Activated CD8-positive, alpha-beta T cell treated with anti-CD3 and anti-CD28 coated beads for 36 hours (primary cell): ENCODE measurements at places on chromosomes 5 and 9.

DNA sequence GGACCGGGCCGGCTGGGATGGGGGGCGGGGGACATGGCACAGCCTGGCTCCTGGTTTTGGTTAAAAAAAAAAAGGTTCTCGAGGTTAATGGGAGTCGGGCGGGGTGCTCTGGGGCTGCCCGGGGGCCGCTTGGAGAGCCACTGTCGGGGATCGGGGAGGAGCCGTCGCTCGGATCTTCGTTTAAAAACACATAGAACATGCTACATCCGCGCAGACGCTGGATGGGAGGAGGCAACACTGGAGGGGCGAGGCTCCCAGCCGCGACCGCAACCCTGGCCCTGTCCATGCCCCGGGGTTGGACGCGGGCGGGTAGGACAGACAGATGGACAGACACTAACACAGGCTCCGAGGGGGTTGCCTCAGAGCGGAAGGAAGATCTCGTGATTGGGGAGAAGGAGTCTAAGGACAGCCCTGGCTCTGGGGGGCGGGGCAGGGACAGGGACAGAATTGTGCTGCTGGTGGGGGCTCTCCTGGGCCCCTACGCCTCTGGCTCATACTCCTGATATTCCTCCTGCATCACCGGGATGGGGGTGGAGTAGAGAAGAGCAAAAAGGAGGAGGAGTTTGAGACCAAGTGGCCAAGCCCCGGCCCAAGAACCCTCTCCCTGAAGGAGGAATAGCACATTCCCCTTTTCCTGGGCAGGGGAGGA lies 9.9 kb downstream of the SNCB start:
- DNase-seq = peak; percentile 31

DNA sequence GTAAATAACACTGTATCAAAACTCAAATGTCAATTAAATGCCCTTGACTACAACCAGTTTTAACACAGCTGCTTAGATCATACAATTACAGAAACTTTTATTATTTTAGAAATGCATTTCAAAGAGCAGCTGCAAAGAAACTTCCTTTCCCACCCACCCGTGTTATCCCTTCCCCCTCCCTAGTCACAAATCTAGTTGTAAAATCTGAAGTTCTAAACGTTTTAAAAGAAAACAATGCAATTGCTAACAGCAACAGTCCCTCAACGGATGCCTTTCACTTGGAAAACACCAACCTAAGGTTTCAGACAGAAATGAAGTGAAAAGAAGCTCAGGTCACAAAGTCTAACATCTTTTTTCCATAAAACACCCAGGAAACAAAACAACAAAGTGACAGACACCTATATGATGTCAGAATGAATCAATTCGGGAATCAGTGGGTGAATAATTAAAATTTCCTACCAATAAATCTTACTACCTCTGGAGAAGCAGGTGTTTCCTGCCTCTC lies 100.3 kb downstream of the FBXW11 start:
- DNase-seq = peak; percentile 12

GRCh38 chr9:18910435-18910834 lies 122.6 kb downstream of the SAXO1 start:
- DNase-seq = no peak

GRCh38 chr5:143673676-143674468 lies 138.1 kb upstream of the HMHB1 start:
- DNase-seq = no peak

DNA sequence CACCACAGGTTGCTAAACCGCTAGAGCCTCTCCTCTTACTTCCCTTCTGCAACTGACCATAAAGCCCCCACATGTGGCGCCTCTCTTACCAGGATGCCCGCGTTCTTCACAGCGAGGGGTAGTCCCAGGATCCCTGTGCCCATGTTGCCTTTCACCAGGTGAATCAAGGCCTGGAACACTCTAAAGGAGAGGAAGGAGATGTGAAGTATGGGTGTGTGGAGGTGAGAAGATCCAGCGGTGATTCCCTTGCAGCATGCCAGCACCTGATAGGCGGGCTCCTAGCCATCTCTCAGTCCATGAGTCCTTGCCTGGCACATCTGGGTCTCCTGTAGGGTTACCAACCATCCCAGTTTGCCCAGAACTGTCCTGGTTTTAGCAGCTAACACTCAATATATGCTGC lies 3.3 kb downstream of the SLC36A2 start:
- no peak for DNase-seq

DNA sequence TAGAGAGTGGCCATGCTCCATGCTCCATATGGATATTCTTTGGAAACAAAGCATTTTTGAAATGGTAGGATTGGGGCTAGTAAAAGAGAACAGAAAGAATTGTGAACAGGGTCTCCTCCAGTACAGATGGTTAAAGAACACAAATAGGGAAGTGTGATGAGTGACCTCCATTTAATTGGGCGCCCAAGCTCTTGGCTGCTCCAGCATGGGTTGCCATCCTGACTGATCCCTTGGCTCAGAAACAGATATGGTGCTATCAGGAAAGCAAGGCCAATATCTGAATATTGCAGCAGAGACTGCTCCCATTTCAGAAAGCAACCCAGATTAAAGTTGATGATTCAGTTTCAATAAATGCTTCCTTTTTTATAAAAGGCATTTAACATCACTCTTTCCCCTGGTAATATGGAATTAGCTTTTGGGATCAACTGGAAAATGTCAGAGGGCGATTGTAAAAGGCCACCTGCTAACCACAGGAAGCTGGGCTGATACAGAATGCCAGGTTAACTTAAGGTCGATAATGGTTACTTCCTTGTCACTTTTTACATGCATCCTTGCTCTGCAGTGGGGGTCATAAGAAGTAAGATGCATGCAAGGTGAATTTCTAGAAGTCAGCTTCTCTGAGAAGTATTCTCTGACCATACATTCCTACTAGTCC lies 52.9 kb downstream of the TMC1 start:
- no peak for DNase-seq

DNA sequence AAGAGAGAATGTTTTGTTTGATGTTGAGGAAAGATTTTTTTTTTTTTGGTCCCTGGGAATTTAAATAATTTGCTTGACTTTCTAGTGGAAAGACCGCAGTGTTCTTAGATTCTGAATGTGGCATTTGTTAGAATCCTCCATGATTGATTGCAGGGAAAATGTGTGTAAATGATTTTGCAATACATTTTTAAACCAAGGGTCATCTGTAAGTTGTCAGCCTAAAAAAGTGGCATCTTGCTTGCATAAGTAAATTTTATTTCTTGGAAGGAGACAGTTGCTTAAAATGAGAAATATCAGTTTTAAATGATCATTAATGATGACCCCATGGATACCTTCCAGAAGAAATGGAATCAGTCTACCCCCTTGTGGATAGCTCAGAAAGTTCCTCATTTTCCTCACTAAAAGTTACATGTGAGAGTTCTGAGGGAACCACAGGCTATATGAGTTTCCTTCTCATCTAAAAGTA lies 105.1 kb upstream of the SLC25A48 start:
- no peak for DNase-seq
